ENCODE measurements at places on chromosomes 12 and 14.

GRCh38 chr12:48065041-48065440, 40.8 kb downstream of the SENP1 start:
- DNase-seq, result no peak

DNA sequence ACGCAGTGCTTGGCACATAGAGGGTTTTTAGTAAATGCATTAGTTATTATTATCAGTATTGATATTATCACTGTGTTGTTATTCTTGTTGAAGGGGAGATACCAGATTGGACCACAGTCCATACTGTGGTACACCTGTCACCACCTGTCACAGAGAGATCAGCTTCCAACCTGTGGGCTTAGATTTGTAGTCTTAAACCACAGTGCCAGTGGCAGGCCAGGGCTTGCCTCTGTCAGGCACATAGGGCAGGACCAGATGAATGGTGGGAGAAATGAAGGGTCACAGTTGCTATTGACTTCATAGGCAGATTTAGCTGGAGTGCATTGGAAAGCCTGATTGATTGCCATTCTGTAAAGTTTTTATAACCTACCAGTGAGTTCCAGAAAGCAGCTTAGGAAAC, 35.1 kb downstream of the ARL1 start:
- DNase-seq, result no peak

DNA sequence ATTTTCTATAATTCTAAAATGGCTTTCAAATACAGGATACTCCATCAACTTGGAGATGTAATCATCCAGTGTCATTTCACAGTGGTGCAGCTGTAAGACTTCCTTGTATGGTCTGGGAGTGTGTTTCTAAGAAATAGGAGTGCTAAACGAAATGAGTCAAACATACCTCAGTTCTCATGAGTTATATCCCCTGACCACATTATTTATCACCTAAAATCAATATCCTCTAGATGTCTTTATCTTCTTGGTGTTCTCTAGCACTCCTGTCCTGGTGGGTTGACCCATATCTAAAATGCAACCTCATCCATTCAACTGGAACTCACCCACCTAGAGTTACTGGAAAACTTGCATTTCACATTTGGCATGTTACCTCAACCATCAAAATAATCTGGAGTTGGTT, 33.2 kb downstream of the TMEM30B start:
- DNase-seq, result no peak

- no peak for DNase-seq
Measured at GRCh38 chr12:74401966-74402365, 135.7 kb upstream of the ATXN7L3B start.

DNA sequence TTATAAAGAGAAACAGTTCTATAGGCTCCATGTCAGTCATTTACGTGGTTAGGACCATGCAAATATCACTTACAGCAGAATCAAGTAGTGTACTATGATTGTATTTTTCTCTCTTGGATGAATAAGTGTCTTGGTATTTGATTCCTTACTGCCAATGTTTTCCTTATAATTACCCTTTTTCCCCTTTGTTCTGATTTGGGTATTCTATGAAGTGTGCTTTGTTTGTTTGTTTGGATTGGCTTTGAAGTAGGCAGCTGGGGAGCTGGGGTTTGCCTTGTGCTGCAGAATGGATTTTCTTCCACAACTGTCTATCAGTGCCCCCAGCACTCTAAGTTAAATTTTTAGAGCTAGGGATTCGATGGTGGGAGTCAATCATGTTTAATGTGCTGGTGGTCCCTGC, 12.4 kb downstream of the TMEM120B start:
- DNase-seq, result no peak

DNA sequence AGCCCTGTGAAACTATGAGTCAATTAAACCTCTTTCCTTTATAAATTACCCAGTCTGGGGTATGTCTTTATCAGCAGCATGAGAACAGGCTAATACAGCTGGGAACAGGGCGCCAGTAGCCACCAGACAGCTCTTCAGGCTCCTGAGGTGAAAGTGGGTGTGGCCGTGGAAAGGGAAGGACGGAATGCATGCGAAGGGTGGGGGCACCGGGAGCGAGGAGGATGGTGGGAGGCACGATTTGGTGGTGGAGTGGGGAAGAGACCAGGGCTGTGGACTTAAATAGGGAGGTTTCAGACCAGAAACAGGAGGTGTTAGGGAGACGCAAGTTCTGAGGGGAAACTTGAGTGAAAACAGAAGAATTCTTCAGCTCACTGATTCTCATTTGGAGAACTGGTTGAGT, 44.1 kb upstream of the CHST11 start:
- DNase-seq, result no peak

- no peak for DNase-seq
Measured at GRCh38 chr12:74482115-74482514, 55.5 kb upstream of the ATXN7L3B start.

- peak; percentile 9 for DNase-seq
Measured at GRCh38 chr12:68036642-68037041, 47.4 kb downstream of the IFNG-AS1 start.

DNA sequence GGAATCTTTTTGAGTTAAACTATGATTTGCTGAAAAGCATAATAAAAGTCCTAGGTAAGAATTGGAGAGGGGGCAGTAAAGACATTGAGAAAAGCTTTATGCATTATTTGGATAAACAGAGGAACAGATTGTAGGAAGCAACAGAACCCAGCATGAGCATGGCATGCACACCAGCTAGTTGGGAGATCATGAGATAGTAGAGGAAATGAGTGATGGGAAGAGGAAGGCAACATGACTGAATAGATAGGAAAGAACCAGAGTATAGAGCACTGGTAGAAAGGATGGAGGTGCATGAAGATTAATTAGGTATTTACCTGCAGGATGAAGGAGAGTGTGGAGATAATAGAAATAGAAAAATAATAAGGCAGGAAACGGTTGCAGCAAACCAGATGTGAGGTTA, 248.5 kb upstream of the LMO3 start:
- DNase-seq, result no peak

DNA sequence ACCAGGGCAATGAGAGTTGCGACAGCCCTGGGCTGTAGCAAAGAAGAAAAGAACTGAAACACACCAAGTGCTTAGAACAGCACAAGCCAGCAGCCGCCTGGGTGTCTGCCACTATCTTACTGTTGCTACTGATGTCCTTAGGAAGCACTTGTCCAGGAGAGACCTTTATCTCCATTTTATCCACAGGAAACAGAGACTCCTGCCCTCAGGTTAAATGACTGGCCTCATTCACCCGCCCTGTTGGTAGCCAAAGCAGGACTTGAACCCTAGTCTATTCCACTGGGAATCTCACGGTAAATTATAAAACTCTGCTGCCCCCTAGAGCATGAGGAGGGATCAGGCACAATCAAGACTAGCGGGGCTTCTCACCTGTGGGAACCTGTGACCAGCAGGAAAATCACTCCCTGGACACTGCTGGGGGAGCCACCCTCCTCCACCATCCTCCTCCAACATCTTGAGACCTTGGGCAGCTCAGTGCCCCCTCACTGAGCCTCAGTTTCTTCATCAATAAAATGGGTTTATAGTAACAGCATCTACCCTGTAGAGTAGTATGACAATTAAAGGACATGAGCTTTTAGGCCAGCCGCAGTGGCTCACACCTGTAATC, 20.5 kb upstream of the TESC start:
- peak; percentile 27 for DNase-seq

DNA sequence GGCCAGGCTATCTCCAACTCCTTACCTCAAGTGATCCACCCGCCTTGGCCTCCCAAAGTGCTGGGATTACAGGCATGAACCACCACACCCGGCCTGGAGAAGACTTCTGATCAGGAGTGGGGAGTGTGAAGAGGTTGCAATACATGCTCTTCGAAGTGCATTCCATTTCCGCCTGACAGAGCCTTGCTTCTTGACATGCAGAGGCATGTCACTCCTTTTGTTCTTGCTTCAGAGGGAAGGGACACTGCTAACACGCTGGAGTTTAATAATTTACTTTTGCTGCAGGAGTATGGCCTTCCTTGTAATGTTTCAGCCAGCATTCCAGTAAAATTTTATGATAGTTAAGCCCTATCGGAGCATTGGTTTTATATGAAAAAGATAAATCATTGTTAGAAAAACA, 74.9 kb downstream of the SLC25A47 start:
- DNase-seq, result no peak

- DNase-seq, result no peak
Measured at GRCh38 chr12:114221136-114221833, 184.7 kb downstream of the TBX5 start.

DNA sequence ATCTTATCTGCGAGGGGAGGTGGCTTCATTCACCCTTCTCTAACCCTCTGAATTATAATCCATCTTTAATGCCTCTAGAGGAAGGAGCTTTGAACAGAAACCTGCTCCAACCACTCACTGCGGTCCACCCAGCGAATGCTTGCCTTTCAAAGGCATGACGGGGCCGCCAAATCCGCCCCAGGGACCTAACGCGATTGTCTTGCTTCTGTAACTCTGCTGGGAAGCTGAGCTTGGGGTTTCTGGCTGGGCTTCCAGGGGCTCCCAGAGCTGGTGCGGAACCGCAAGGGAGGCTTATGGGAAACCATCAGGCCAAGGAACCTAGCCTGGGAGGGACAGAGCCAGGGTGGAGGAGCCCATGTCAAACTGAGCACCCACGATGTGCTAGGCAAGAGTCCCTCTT, 231.2 kb upstream of the LHX5 start:
- no peak for DNase-seq

DNA sequence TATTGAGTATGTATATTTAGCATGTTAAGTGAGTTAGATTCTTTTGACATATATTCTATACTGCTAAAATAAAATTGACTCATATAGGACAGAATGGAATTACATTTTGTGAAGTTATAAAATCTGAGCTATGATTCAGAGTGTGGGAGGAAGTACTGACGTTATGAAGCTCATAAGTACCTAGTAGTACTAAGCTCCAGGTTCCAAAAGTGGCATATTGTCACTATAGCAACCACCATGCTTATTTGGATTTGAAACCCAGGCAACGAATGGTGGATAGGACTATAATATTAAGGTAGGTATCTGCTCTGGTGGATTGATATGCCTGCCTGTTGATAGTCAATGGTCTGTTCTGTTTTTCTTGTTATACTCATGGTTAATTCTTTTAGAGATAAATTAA, 2.2 kb upstream of the FBXO33 start:
- DNase-seq, result no peak

DNA sequence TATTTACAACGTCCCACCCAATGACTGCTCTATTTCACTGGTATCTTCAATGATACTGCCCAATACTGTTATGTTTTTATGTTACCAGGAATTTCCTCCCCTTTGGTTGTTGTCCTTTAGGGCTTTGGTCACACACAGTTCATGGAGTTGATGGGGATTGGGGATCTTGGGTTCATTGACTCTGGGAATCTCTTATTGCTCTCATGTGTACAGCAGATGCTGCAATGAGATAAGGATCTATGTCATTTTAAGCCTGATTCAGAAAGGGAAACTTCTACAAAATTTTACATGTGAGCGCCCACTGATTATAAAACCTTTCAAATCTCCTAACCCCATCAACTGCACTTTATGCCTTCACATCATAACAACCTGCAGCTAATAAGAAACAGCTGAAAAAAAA, 67.2 kb downstream of the FAR2 start:
- no peak for DNase-seq

GRCh38 chr12:94864987-94865386, 138.5 kb downstream of the NDUFA12 start:
- DNase-seq, result no peak

- DNase-seq, result no peak
Measured at GRCh38 chr12:3247629-3248161, 170.5 kb downstream of the TSPAN9 start.

DNA sequence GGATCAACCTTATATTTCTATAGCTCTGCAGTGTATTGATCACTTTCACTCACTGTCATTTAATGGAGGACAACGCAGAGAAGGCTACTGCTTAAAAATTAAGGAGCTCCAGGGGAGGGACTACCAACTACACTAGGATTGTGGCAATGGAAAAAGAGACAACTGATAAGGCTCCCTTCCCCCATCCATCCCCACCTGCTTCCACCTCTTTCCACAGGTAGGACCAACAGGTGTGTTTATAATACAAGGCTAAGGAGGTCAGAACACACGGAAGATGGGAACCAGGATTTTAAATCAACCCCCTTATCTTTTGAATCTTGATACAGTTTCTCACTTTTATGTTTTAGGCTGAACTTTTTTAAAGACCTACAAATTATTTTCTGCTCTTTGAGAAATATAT, 90.8 kb downstream of the STAB2 start:
- DNase-seq, result no peak

DNA sequence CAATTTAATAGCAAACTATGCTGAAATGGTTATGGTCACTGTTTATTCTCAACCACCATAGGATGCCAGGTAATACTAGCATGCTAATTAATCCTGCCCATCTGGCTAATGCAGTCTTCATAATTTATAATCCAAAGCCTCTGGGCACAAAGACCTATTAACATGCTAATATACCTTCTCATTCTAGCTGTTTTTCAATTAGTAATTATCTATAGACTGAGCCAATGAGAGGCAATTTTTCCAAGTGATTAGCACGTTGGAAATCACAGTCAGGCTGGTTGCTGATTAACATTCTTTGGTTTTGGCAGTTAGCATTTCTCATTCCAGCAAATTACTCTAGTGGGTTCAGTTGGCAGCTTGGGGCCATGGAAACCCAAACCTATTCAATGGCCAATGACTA, 357.2 kb downstream of the SEC23A start:
- no peak for DNase-seq

- DNase-seq, result no peak
Measured at GRCh38 chr14:92750994-92751400, 2.6 kb upstream of the LGMN start.

DNA sequence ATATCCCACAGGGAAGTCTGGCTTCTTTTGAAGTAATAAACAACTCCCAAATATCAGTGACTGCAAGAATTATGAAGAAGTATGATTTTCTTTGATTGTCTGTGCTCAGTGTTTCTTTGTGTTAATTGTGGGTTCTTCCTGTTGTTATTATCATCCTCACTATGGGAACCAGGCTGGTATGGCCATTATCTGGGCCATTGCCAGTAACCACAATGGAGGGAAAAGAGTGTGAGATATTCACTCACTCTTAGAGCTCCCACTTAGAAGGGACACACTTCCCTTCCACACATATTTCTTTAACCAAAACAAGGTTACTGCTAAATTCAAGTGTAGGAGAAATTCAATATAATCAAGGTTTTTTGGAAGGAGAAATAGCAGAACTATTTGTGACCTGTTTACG, 503.7 kb downstream of the SLC6A15 start:
- DNase-seq, result no peak

- DNase-seq, result no peak
Measured at GRCh38 chr12:13079440-13079906, 24.0 kb downstream of the GSG1 start.

DNA sequence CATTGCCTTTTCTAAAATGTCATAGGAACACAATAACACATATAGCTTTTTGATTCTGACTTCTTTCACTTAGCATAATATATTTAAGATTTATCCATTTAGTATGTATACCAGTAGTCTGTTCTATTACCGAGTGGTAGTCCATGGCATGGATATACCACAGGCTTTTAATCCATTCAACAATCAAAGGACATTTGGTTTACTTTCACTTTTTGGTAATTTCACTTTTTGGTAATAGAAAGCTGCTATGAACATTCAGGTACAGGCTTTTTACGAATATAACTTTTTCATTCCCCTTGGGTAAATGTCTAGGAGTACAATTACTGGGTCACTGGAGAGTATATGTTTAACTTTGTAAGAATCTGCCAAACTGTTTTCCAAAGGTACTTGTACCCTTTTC, 100.7 kb upstream of the PRICKLE1 start:
- DNase-seq, result no peak

- DNase-seq, result no peak
Measured at GRCh38 chr14:45262637-45263036, 9.6 kb upstream of the MIS18BP1 start.
